RPMI7951 (cell line): ENCODE measurements at places on chromosomes 5 and 9.
A peak's percentile ranks its signal among the peaks of the same experiment; 100 is the strongest.

- no peak for DNase-seq
Observed at GRCh38 chr5:51599587-51599986, 216.3 kb downstream of the ISL1 start.

DNA sequence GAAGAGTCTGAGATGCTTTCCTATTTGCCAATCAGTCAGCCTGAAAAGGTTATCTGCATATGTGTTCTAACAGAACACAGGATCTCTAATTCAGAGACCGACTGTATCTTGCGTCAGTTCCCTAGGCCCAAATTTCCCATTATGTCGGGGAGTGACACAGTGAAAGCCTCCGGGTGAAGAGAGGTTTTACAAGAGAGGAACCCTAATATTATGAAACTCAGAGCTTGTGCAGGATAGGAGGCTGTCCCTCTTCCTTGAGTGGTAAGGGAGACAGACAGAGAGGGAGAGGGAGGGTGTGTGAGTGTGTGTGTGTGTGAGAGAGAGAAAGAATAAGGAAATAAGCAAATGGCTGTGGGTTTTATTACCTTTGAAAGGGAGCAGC lies 1.9 kb downstream of the CD14 start:
- DNase-seq = no peak

- no peak for DNase-seq
Observed at GRCh38 chr9:35001285-35001677, 11.7 kb downstream of the DNAJB5 start.

DNA sequence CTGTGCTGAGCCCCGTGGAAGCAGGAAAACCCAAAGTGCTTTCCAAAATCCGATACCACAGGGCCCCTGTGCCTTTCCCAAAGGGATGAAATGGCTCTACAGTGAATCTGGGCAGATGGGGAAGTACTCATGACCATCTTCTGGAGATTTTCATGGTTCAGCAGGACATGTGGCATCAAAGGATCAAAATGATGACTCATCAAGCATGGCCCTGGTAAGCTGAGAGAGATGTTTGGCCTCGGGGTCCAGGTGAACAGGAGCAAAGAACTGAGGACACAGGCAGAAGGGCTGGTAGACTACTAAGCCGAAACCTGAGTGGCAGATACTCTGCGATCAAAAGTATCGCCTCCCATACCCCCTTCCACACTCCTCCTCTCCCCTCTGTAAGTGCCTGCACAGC lies 160.0 kb upstream of the EFNA5 start:
- DNase-seq = no peak

- DNase-seq = no peak
Observed at GRCh38 chr5:157086751-157087359, 22.0 kb downstream of the HAVCR2 start.

DNA sequence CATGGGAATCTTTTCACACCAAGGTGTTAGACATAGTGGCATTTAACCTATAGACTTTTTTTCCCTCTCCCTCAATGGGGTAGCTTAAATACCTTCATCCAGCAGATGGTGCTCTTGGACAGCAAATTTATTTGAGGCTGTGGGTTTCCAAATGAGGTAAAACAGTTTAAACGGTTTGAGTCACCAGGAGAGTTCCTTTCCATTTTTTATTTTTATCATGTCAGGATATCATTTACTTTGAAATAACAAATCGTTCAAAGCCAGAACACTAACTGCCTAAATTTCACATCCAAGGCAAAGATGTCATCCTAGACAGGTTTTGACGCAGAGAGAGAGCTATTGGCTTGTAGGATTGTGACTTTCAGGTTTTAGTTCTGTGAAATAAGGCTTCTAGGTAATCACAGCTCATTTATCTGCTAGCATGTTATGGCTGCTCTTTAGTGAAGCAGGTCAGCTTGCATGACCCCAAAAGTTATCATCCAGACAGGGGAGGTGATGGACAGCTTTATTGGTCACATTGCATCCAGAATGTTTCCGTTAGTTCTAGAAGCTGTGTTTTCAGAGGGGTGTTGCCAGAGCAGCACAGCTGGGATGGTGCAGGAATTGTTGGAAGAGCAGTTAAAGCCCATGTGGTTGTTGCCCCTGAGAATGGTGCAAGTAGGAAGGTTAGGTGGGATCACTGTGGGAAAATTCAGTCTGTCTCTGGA lies 69.8 kb downstream of the KDM4C start:
- DNase-seq = peak; percentile 31
